Mucosa of gallbladder (tissue), 1 donor: ENCODE measurements at places on chromosomes 7 and 10.
A peak's percentile ranks its signal among the peaks of the same experiment; 100 is the strongest.

GRCh38 chr10:114632869-114633715 is 25.0 kb downstream of the ABLIM1 start:
- peak; percentile 21 for DNase-seq

- no peak for DNase-seq
Measured at GRCh38 chr10:31921031-31921430, 7.6 kb downstream of the ARHGAP12 start.

DNA sequence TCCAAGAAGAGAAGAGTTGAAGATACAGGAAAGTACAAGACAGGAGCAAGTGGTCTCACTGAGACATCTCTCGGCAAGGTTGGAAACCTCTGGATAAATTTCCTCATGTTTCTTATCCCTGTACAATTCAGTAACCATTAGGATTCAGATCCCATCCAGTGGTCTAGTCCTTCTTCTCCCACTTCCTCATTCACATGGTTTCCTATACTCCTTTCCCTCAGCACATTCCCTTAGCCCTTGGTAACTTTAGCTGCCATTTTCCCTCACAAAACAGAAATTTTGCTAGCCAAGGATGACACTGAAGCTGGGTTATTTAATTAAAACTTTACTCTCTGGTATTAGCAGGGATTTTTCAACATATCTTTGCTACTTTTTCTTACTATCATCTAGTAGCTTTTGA is 82.6 kb downstream of the CPED1 start:
- DNase-seq, result no peak

- no peak for DNase-seq
Measured at GRCh38 chr7:112061051-112061450, 145.1 kb downstream of the DOCK4 start.

GRCh38 chr7:140348161-140348849 is 50.0 kb downstream of the SLC37A3 start:
- no peak for DNase-seq

DNA sequence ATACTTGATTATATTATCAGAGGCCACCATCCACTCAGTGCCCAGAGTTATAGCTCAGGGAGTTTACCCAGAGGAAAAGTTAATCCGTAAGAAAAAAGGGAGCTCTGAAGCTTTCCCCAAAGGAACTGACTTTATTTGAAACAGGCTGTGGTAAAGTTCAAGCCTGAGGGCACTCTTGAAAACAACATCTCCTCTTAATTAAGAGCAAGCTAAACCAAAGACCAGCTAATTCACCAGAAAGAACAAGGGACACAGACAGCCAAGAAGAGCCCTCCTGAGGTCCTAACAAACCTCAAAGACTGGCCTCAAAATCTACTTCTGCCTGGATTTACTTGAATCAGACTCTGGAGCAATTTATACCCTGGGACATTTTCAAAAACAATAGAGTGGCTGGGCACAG is 159.6 kb upstream of the CHST15 start:
- DNase-seq, result no peak

GRCh38 chr10:122147663-122148062 is 123.4 kb upstream of the BTBD16 start:
- no peak for DNase-seq

- no peak for DNase-seq
Measured at GRCh38 chr7:114842551-114843065, 79.3 kb upstream of the MDFIC start.
